ENCODE measurements at places on chromosomes 6 and 20.

- DNase-seq, result no peak
Measured at GRCh38 chr6:163750431-163751031, 336.0 kb downstream of the QKI start.

DNA sequence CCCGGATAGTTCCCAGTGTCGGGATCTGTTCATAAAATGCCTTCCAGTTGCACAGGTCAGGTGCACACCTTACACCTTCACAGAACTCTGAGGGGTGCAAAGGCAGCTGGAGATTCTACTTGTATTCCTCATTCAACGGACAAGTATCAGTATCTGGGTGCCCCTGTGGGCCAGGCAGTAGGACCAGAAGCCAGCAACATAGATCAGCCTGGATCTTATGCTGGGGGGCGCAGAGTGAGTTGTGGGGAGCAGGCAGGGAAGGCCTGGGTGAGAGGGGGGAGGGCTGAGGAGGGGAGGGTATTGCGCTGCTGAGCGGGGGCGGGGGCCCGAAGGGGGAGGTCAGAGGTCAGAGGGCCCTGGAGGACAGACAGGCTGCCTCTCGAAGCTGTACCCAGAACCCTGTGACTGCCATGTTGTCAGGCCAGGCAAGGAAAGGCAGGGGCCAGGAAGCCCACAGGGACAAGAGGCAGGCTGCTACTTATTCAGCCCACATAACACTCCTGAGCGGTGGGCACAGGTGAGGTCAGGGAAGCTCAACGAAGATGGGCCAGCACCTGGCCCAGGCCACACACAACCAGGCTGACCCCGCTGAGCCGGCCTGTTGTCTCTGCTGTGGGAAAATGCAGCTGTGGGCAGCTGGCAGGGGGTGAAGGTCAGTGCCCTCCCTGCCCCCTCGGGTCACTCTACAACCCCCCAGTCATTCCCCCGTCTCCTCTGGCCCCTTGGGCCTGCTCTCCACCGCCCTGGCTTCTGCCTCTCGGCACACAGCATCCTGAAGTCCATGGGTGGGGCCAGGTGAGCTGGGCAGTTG lies 1.1 kb downstream of the OPRL1 start:
- no peak for DNase-seq

GRCh38 chr6:166330612-166331011 lies 11.7 kb downstream of the SFT2D1 start:
- DNase-seq, result no peak

- no peak for DNase-seq
Measured at GRCh38 chr6:170403451-170403850, 96.9 kb downstream of the FAM120B start.

DNA sequence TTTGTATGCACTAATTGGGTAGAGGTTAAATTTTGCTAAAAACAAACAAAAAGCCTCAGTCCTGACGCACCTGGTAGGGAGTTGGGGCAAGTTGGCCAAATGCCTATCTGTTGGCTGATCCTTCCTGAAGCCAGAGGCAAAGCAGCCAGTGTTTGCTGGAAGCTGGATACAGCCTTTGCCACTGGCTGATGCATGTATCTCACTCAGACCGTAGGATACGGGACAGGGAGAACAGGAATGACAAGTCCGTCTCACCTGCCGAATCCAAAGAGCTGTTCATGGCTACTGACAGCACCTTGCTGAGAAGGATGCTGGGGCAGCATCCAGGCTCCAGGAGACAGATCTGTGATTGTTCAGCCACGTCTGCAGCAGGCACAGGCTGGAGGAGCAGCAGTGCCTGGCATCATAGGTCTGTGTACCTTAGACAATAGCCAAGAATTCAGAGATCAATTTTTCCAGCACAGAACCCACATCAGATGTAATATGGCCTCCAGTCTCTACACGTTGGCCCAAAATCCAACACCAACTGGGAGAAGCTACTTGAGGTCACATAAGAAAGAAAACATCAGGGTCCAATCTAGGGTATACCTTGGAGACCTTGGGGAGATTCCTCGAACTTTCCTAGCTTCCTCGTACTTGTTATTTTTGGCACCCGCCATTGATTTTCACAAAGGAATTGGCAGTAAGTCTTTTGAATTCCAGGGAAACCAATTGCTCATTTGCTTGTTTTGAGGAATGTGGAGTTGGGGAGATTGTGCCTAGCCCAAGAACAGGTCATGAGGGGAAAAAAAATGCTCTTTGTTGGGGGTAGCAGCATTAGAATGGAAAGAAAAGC lies 108.5 kb upstream of the ARMC2 start:
- DNase-seq, result no peak

DNA sequence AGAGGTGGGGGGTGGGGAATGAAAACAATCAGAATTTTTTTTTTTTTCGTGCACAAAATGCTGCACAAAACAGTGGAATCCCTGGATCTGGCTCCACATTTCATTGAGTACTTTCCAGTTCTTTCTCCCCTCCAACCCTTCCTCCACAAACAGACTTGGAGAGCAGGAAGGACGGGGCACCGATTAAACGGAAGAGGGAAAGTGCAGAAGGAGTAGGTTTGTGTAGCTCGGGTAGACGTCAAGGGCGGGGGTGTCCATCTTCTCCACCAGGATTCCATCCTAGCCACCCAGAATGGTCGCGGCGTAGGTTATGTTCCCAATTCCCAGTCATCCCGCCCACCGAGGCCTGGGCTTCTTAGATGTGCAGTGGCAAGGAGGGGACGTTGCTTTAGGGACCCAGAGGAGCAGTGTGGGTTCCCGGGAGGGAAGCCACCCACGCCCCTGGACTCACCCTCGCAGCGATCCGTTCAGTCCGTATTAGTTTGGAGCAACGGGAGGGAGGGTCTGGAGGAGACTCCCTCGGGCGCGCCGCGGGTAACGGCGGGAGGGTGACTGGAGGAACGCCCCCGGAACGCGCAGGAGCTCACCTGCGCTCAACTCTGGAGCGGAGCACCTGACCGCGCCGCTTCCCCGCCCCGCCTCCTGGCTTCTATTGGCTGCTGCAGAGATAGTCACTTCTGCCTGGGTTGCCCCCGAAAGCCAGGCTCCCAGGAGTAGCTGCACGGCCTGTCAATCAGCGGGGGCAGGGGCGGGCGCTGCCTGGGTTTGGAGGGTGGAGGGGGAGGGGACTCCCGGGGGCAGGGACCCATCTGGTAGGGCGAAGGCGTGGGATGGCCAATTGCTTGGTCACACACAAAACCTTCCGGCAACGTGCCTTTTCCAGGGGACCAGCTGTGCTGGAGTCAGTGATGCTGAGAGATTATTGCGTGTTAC lies at the start of gene ENPP5:
Gene ENPP5 (minus strand): TSS at position 624 of the 933 bp plus-strand sequence. CDS start 2,718 bp downstream, outside the sequence.
- peak; percentile 69 for DNase-seq

GRCh38 chr6:69732640-69733039 lies 64.2 kb downstream of the LMBRD1 start:
- no peak for DNase-seq

DNA sequence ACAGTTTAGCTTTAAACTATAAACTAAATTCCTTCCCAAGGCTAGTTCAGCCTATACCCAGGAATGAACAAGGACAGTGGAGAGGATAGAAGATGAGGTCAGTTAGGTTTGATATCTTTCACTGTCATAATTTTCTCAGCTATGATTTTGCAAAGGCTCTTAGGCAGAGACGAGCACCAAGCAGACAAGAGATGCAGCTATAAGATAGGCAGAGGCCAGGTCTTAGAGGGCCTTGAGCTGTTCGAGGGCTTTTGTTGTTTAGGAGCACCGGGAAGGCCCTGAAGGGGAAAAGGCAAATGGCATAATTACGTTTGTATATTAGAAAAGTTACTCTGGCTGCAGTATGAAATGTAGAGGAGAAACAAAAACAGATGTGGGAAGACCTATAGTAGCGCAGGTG lies 59.8 kb downstream of the DOP1A start:
- no peak for DNase-seq

DNA sequence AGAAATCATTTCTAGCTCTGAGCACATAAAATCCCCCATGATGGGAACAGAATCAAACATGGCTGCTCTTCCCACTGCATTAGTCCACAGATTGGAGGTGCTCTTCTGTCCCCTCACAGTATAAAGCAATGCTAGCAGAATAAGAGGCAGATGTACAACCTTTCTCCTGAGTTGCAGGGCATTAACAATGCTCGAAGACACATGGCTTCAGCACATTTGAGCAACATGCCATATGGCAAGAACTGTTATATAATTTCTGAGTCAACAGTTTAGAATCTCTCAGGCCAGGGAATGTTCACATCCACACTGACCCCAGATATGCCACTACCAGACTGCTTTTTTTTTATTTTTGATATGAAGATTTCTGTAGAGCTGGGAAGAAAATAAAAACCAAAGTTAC lies 119.6 kb downstream of the KIF13A start:
- DNase-seq, result no peak

GRCh38 chr6:150934380-150934779 lies 68.9 kb downstream of the MTHFD1L start:
- DNase-seq, result no peak

DNA sequence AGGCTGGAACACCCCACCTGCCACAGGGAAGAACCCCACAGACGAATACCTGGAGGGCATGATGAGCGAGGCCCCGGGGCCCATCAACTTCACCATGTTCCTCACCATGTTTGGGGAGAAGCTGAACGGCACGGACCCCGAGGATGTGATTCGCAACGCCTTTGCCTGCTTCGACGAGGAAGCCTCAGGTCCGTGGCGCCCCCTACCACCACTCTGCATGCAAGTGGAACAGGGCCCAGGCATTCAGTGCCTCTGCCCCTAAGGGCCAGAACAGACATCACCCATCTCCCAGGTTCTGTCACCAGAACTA lies 6.6 kb downstream of the MYL9 start:
- no peak for DNase-seq

DNA sequence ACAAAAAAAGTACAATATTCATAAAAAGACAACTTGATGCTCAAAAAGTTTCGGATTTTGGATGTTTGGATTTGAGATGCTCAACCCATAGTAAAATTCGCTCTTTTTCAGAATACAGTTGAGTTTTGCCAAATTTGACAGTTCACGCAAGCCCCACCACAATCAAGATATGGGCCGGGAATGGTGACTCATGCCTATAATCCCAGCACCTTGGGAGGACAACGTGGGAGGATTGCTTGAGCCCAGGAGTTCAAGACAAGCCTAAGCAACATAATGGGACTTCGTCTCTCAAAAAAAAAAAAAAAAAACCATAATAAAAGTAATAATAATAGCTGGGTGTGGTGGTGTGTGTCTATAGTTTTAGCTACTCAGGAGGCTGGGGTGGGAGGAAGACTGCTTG lies 51.3 kb downstream of the PHF20 start:
- no peak for DNase-seq

DNA sequence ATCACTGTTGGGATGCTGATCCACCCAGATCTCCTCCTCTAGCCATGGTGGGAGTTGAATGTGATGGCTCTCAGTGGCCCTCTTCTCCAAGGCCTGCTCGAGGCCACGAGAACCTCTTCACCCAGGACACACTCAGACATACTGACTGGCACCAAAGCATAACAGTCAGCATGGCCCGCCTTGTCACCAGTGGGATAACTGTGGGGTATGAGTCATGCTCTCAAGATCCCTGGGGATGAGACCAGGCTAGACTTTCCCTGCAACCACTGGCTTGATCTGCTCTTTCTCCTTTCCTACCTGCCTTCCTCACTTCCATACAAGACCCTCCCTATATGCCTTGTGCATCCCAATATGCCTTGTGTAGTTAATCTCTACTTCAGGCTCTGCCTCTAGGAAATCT lies 66.8 kb downstream of the RIN2 start:
- no peak for DNase-seq

DNA sequence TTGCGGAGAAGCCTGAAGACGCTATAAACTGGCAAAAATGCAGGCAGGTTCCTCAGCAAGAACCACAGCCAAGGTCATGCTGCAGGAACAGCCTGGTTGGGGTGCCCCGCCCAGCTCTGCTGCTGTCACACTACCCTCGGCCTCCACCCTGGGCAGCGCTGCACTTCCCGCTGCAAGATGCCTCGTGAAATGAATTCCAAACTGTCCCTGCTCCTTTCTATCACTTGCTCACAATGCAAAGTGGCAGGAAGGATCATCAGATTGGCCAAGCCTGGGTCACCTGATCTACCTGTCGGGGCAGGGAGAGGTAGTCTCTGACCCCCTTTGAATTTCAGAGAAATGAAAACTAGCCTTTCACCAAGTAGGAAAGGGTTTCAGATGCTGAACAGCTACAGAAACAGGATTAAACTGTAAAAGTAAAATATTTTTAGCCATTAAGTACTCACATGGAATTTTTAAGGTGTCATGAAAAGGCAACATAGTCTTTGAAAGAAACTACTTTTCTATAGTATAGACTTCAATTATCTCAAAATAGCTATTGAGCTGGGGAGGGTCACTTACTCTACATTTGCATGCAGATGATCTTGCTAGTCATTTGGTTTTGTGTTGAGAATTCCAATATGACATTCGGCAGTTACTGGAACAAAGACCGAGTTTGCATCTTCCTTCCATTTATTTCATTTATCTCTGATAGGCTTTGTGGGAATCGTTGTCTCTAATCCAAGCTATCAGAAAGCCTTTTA lies 236.4 kb upstream of the ASCC3 start:
- DNase-seq, result no peak

- DNase-seq, result no peak
Measured at GRCh38 chr6:116975600-116975999, 98.6 kb downstream of the RFX6 start.

- no peak for DNase-seq
Measured at GRCh38 chr6:110558575-110558974, 82.2 kb upstream of the SLC22A16 start.

- no peak for DNase-seq
Measured at GRCh38 chr6:36938536-36938935, 16.0 kb upstream of the PI16 start.

DNA sequence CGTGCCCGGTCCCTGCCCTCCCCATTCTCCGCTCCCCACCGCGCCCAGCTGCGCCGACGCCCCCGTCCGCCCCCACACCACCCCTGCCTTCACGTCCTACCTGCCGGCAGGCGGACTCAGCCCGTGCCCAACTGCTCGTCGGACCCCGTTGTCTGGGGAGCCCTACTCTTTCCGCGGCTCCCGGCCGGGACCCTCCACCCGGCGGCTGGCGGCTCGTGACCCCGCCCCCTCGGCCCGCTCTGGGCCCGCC lies at the start of gene SERAC1:
Gene SERAC1 (minus strand): TSS at position 223 of the 250 bp plus-strand sequence. CDS start 9,899 bp downstream, outside the sequence.
- no peak for DNase-seq

DNA sequence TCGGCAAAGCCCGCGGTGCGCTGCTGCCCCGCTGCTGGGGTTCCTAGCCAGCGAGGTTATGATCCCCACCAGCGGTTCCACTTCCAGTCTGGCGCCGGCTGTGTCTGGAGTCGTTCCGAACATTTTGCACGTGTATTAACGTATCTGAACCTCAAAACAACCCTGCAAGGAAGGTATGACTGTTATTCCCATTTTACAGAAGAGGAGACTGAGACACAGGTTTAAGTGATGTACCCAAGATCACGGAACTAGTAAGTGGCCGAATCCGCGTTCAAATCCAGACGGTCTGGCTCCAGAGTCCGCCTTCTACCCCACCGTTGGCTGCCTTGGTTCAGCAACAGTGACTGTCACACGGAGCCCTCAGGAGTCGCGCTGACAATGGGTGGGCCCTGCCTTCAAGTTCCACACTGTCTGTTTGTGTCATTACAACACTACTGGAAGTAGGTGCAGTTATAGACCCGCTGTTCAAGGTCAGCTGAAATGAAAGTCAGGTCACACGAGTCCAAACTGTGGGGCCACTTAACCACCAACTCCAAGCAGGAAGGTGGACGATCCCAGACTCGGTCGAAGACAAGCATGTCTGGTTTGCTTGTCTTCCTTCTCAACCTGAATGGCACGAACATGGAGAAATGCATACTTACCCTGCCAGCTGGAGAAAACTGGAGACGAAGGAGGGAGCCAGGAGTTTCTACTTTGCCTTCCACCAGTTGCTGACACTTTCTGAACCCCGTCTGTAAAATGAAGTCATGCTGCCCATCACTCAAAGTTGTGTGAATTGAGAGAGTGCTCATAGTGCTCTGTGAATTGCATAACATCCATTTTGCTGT lies 803 bp upstream of the SRXN1 start:
- no peak for DNase-seq
